Hematopoietic multipotent progenitor cell treated with erythropoietin and hydrocortisone succinate and interleukin-3 and kit ligand, for 8 days (in vitro differentiated cells): ENCODE measurements at places on chromosomes 2 and 18.

- DNase-seq, result no peak
Observed at GRCh38 chr2:128456281-128456680, 137.6 kb upstream of the HS6ST1 start.

DNA sequence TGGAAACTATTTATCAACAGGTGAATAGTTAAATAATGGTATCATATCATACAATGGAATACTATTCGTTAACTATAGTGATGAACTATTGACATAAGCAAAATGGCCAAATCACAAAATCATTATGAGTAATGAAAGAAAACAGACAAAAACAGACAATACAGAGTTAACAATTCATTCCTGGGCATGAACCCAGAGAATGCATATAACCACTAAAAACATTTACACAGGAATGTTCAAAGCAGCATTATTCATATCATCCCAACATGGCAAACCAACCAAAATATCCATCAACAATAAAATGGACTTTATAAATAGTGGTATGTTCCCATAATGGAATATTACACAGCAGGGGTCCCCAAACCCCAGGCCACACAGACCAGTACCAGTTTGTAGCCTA is 131.2 kb upstream of the CYP1B1 start:
- DNase-seq, result no peak

GRCh38 chr18:11454040-11454439 is 155.4 kb upstream of the SLC35G4 start:
- DNase-seq, result no peak

DNA sequence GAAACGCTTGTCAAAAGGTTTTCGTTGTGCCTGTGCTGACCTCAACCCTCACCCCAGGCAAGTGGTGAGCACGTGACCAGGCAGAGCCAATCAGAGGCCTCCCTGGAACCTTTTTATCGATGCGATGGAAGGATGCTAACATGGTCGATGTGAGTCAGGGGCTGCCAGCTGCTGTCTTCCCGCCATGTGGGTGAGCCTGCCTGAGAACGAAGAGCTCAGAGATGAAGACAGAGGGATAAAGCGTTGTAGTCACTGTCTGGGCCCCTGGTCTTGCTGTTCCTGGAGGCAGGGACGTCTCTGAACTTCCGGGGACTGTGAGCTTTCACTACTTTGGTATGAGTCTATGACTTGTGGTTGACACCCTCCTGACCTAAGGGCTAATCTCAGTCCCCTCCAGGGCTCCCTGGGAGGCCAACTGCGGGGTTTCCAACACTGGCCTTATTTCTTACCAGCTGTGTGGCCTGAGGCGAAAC is 18.6 kb downstream of the DNMT3A start:
- DNase-seq, result no peak

- no peak for DNase-seq
Observed at GRCh38 chr18:24924066-24924716, 427.8 kb downstream of the ZNF521 start.

GRCh38 chr2:133843091-133843490 is 274.8 kb upstream of the NCKAP5 start:
- no peak for DNase-seq

GRCh38 chr18:39259736-39260135 is 1694.1 kb upstream of the CELF4 start:
- DNase-seq, result no peak

- no peak for DNase-seq
Observed at GRCh38 chr2:101300164-101300563, 8.3 kb downstream of the RNF149 start.

GRCh38 chr2:174663550-174663949 is 65.9 kb upstream of the WIPF1 start:
- no peak for DNase-seq

GRCh38 chr2:50649626-50650402 is 382.1 kb downstream of the NRXN1 start:
- no peak for DNase-seq

DNA sequence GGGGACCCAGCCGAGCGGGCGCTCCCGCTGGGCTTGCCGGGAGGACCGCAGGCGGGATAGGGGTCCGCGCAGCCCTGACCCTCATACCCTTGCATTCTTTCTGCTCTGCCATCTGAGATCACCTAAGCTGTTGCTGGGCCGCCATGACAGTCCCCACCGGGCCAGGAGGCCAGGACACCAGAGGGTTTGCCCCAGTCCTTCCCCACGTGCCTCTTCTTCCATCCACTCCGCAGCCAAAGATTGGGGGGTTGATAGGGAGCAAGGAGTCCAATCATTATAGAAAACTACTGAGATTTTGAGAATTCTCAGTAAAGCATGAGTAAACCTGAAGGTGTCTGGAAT is 453 bp upstream of the GRB14 start:
- no peak for DNase-seq

DNA sequence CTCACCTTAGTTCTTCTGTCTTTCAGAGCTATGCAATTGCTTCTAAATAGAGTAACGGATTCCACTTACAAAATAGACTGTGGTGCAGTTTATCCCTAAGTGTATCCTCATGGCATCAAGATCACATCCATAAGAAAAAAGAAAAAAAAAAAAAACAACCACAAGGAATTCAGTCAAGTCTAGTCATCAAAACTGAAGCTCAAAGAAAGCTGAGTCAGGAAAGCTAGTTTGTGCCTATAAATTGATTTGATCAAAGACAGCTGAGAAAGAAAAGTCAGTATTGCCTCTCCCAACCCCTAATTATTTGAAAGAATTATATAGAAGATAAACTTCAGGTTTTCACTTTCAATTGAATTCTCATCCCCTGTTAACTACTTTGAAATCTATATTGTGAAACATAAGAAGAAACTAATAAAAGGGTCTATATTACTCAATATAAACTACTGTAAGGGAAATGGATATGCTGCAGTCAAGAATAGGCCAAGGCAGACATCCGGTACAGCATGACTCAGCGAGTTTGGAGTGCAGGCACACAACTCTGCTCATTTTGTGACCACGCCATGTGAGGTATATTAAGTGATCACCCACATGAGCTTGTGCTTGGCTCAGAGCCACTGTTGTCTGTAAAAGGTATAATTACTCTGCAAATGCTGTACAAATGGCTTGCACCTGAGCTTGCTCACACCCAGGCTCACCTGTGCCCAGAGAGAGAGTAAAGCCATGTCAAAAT is 568.1 kb upstream of the CRIM1 start:
- DNase-seq, result no peak

- peak; percentile 14 for DNase-seq
Observed at GRCh38 chr2:99615247-99615771, 125.5 kb upstream of the REV1 start.

DNA sequence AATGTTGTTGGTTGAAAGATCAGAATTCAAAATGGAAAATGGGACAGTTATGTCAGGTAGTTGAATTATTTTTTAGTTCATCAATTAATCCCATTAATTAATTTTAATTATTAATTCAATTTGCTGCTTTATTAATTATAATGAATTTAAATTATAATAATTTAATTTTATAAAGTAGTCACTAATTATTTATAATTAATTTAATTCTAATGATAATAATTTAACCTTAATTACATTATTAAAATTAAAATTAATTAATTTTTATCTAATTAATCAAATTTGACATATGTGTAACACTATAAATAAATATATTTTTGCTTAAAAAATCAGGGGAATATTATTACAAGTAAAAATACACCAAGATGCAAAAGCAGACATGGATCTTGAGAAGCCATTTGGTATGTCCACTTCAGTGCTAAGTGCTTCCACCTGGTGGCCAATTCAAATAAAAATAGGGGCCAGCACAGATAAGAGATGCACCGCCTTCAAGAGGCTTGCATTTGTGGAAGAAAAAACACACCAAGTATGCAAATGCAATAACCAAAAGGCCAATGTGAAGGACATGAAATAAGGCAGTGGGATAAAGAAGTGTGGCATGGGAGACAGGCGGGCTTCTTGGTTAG is 73.2 kb downstream of the MBP start:
- DNase-seq, result peak; percentile 94
